ENCODE measurements at places on chromosomes 3 and 15. TPM values are rescaled to one million over a fixed set of nuclear protein-coding genes. Genes with fewer than 3 reads are reported as not detected.

DNA sequence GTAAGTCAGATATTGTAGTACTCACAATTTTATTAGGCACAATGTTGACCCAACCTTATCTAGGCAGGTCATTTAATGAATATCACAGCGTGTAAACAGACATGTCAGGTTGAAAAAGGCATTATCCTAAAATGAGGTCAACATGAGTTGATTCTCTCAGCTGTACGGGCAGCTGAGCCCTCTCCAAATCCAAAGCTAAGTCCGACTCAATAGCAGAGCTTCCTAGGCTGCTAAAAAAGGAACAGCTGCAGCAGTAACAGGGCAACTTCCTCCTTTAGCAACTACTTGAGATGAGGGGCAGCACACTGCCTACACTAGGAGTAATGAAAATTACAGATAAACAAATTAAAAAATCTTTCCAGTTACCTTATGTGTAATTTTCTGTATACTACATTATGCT lies 189.2 kb downstream of the CADM2 start:
- no peak for DNase-seq

DNA sequence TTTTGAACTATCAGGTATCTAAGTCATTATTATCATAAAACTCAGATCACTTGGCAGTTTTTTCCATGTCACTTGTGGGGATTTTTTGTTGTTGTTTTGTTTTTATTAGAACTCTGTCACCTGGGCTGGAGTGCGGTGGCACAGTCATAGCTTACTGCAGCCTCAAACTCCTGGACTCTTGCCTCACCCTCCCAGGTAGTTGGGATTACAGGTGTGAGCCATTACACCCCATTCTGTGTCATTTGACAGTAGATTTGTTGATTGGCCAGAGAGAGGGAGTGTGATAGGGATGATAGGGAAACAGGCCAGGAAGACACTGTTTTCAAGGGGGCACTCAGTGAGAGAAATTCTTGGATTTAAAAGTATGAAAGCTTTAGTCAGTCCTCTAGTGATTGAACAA lies 54.7 kb upstream of the SCAANT1 start:
- DNase-seq: no peak

- no peak for DNase-seq
Observed at GRCh38 chr3:132236701-132237651, 80.2 kb upstream of the ACP3 start.

GRCh38 chr3:67809370-67809935 lies 155.0 kb upstream of the SUCLG2 start:
- DNase-seq: no peak

DNA sequence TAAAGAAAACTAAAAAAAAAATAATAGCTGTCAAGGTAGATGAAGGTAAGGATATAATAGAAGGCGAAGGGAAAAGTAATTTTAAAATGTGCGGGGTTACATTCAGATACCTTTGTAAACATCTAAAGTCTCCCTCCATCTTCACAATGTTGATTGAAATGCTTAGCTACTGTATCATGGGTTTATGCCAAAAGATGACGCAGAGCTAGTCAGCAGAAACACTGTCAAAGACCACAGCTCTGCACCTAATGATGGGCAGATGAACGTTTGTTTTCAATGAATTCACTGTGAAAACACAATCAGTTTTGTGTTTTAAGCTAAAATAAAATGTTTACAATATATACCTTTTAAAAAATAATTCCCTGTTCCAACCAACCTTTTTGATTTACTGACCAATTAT lies 61.2 kb downstream of the RFTN1 start:
- DNase-seq: no peak

HGD gene
- total RNA-seq: not detected

LRRC31 gene
- not detected for total RNA-seq
